ENCODE measurements at places on chromosomes 3 and 15. TPM values are rescaled to one million over a fixed set of nuclear protein-coding genes. Genes with fewer than 3 reads are reported as not detected.

Gene CAV3
- not detected for total RNA-seq

Gene DCUN1D1
- total RNA-seq: 37.4 TPM

Gene DNAJC19
- total RNA-seq: 74.1 TPM

Gene SLC24A5
- total RNA-seq: not detected

Gene CHRM5
- not detected for total RNA-seq

Gene DNAH12
- total RNA-seq: 0.07 TPM

Gene PLSCR2
- 0.82 TPM for total RNA-seq

Gene SPATA16
- total RNA-seq: not detected

Gene TRPM1
- not detected for total RNA-seq

Gene GALNT15
- total RNA-seq: 0.46 TPM

Gene CELSR3
- total RNA-seq: 4.2 TPM

Gene RETNLB
- total RNA-seq: not detected

All from naive thymus-derived CD4-positive, alpha-beta T cell (primary cell).